Forelimb muscle (tissue), 1 donor: ENCODE measurements at places on chromosomes 5 and 9. TPM values are rescaled to one million over a fixed set of nuclear protein-coding genes. Genes with fewer than 3 reads are reported as not detected.

Gene CBY3
- 0.37 TPM for polyA plus RNA-seq

Gene ADGRD2
- polyA plus RNA-seq = 0.08 TPM

Gene SLC6A7
- 0.30 TPM for polyA plus RNA-seq

- no peak for DNase-seq
Measured at GRCh38 chr5:88845081-88845697, 37.8 kb downstream of the MEF2C start.

GRCh38 chr9:133108794-133109641 is 12.0 kb downstream of the RALGDS start:
- DNase-seq = no peak

DNA sequence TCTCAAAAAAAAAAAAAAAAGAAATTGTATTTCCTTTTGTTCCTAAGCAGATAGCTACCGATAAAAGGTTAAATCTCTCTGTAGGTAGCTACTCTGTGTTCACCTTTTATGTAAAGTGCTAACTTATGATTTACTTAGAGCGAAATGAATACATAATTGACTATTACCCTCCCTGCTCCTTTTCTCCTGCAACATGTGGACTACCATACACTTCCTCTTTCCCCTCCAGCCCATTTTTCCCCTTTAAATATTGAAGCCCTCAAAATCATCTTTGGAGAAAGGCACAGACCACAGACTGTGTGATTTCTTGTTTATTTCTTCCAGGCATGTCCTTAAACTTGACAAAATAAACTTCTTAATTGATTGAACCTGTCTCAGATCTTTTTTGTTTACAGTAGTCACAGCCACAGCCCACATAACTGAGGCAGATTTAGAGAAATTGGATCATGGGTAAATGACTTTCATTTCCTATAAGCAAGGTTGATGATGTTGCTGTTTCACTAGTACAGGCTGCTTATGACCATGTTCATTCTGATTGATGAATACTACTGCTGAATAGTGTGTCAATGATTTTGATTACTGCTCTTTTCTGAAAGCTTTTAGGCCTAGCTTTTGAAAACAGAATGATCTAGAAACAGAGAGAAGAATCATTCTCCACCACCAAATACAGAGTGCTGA is 59.2 kb downstream of the PHAX start:
- no peak for DNase-seq

- DNase-seq = no peak
Measured at GRCh38 chr9:104860263-104860662, 67.7 kb downstream of the ABCA1 start.

DNA sequence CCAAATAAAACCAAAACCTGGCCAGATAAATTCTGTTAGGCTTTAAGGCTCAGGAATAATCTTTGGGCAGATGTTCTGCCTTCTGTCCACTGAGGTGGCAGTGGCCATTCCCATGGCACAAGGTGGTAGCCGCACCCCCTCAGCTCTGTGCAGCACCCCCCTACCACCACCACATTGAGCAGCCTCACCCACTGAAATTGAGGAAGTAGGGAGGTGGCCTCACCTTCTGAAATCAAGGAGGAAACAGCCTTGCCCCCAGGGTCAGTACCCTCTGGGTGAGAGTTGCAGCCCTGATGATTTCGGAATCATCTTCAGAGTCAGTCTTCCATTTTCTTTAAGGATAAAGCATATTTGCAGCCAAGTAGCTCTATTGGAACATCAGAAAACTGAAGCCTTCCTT is 204.8 kb upstream of the PIK3R1 start:
- DNase-seq = no peak

DNA sequence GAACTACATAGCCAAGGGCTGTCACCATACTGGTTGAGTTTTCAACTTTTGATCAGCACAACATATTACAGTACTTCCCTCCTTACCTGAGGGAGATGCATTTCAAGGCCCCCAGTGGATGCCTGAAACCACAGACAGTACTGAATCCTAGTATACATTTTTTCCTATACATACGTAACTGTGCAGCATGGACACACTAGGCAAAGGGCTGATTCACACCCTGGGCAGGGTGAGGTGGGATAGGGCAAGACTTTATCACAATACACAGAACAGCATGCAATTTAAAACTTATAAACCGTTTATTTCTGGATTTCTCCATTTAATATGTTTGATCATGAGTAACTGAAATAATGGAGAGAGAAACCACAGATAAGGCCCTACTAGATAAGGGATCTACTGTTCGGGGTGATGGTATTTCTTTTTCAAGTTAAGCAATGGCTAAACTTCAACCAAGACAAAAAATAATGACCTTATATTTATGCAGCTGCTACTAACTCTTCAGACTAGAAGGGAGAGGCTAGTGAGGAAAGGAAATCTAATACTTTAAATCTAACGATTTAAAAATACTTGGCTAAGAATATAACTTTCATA is 186.9 kb upstream of the GNA14 start:
- DNase-seq = no peak

DNA sequence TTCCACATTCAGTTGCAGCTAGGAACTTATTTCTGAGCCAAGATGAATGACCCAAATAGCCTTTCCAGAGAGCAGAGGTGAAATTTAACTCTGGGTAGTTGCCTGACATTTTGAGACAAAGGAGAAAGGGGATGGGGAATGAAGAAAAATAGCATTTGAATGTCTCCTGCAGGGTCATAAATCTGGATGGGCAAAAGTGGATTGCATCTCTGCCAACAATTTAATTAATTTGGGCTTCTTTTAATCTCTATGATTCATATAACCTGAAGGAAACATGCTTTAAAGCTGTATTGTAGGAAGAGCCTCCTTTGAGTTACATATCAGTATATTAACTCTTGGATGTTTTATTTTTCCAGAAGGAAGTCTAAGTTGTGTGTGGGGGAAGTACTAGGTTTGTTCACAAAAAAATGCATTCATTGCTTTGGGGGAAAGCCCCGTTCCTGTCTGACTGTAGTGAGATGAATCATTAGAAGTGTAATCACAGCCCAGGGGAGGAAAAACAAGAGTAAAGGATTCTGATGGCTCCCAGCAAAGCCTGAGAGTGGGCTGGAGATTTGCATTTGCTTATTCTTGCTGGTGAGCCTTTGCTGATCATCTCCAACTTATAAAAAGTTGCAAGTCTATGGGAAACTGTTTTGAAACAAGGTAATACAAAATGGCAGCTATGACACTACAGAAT is 133.0 kb upstream of the IQGAP2 start:
- no peak for DNase-seq
